ENCODE measurements at places on chromosomes 2 and 18. TPM values are rescaled to one million over a fixed set of nuclear protein-coding genes. Genes with fewer than 3 reads are reported as not detected.

The MC4R gene
- not detected for total RNA-seq

The REG3G gene
- not detected for total RNA-seq

The MSTN gene
- total RNA-seq, result not detected

The IL1RL2 gene
- not detected for total RNA-seq

The GAREM1 gene
- total RNA-seq, result 12.3 TPM

The PAIP2B gene
- total RNA-seq, result 86.6 TPM

The SIX3 gene
- total RNA-seq, result not detected

The MOB4 gene
- total RNA-seq, result 35.2 TPM

The EGR4 gene
- not detected for total RNA-seq

The SNED1 gene
- total RNA-seq, result 5.6 TPM

The XDH gene
- not detected for total RNA-seq

The LYPD6B gene
- total RNA-seq, result not detected

The SCG2 gene
- total RNA-seq, result not detected

The CFC1 gene
- total RNA-seq, result not detected

The NAT8 gene
- not detected for total RNA-seq

DNA sequence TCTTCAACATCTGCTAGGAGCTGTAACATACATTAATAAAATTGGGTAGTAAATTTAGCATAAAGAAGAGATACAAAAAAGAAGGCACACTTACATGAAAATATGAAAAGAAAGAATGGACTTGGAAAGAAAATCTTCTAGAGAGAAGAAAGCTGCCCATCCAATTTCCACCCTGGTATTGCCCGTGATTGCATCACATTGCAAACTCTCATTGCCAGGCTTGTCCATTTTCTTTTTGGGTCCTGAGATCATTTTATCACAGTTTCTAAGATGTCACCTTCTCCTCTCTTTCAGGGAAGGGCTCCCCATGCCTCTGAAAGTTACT, 321.5 kb downstream of the RND3 start:
- no peaks in the 10 kb centered on the region for H3K4me1 ChIP-seq
- H3K27ac ChIP-seq, result no peak overlapping the region
- no peaks in the 10 kb centered on the region for H3K36me3 ChIP-seq

DNA sequence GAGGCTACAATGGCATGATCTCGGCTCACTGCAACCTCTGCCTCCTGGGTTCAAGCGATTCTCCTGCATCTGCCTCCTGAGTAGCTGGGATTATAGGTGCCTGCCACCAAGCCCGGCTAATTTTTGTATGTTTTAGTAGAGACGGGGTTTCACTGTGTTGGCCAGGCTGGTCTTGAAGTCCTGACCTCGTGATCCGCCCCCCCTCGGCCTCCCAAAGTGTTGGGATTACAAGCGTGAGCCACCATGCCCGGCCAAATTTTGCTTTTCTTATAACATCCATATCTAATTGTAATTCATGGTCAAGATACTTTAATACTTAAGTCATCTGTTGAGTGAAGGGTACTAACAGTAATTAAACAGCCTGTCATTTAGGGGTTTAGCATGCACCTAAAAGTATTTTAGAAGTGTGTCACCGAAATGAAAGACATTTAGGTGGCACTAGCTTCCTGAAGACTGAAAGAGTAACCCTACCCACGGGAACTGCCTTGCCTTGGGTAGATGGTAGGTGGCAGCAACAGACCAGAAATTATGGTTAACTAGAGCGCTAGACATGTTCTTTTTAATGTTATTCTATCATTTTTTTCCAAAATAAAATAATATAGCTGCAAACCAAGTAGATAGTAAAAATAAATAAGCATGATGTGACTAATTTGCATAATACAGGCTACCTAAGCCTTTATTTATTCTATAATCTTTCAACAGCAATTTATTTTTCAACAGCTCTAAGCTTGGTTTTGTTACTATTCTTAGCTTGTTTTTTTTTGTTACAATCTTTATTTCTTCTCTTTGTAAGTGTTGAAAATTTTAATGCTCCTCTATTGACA, 8.6 kb upstream of the ACYP2 start:
- no peak overlapping the region for H3K27ac ChIP-seq
- DNase-seq, result no peak
- no peaks in the 10 kb centered on the region for H3K36me3 ChIP-seq

GRCh38 chr2:67997528-67997900, 65.3 kb downstream of the C1D start:
- H3K27me3 ChIP-seq, result no peaks in the 10 kb centered on the region
- no peak for DNase-seq
- H3K27ac ChIP-seq, result no peak overlapping the region
- no peaks in the 10 kb centered on the region for H3K36me3 ChIP-seq
- H3K4me3 ChIP-seq, result no peak overlapping the region
- no peaks in the 10 kb centered on the region for H3K4me1 ChIP-seq

DNA sequence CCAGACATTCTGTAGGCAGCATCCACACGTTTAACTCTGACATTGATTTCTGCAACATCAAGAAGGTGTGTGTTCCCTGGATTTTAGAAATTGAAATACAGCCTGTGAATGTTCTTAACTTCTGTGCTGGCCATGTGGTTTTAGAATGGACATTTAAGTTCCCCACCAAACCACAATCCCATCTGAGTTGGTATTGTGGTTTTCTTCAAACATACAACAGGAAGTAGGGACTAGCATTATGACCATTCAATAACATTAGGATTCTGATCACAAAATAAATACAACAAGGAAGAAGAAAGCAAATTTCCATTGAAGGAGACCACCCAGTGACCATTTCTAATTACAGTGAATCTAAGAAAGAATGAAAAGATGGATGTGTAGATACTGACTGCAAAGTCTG, 51.2 kb downstream of the MAP3K20 start:
- peaks cover 3% of the 10 kb centered on the region for H3K27me3 ChIP-seq
- H3K36me3 ChIP-seq, result no peaks in the 10 kb centered on the region
- H3K4me3 ChIP-seq, result no peak overlapping the region
- no peak for DNase-seq
- H3K4me1 ChIP-seq, result peaks cover 43% of the 10 kb centered on the region
- no peak overlapping the region for H3K27ac ChIP-seq

DNA sequence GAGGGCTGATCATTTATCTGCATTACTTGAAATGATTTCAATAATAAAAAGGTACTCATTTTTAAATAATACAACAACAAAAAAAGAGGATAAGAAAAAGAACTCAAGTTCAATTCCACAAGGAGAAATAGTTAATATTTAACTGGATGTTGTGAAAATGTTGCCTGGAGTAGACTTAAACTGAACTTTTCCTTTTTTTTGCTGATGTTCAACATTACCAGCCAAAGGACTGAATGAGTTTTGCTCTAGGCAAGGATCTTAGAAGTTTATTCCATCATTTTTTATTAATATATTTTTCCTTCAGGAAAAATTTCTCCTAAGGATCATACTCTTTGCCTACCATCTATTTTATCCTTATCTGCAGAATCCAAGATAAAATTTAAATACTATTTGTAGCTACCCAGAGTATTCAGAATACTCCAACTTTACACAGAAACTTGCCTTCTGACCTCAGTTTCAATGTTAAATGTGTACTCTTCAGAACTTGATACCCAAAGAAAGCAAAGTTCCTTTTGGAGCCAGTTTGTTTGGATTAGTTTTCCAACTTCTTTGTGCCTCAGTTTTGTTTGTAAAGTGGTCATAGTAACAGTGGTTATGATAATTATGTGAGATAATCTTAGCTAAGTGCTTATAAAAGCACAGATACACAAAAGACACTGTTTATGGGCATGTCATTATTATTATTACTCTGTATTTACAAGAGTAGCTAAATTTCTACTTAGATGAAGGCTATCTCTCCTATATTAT, 12.8 kb downstream of the CKAP2L start:
- no peak for DNase-seq
- H3K36me3 ChIP-seq, result no peaks in the 10 kb centered on the region
- no peak overlapping the region for H3K4me3 ChIP-seq

- no peak for DNase-seq
- no peak overlapping the region for H3K4me3 ChIP-seq
- no peak overlapping the region for H3K27ac ChIP-seq
- H3K4me1 ChIP-seq, result peaks cover 13% of the 10 kb centered on the region
- H3K36me3 ChIP-seq, result no peaks in the 10 kb centered on the region
Measured at GRCh38 chr18:8188184-8188583, 421.1 kb upstream of the RAB12 start.

- H3K36me3 ChIP-seq, result no peaks in the 10 kb centered on the region
- DNase-seq, result no peak
- no peak overlapping the region for H3K4me3 ChIP-seq
- H3K27ac ChIP-seq, result no peak overlapping the region
- no peaks in the 10 kb centered on the region for H3K27me3 ChIP-seq
Measured at GRCh38 chr2:121562269-121563176, 31.8 kb downstream of the RNU4ATAC start.

GRCh38 chr18:79944126-79944731, 7.2 kb downstream of the SLC66A2 start:
- DNase-seq, result no peak
- H3K4me3 ChIP-seq, result no peak overlapping the region
- peaks cover 63% of the 10 kb centered on the region for H3K4me1 ChIP-seq
- no peak overlapping the region for H3K27ac ChIP-seq

GRCh38 chr2:120110507-120110906, 97.6 kb downstream of the EPB41L5 start:
- no peaks in the 10 kb centered on the region for H3K36me3 ChIP-seq
- H3K4me1 ChIP-seq, result peaks cover 11% of the 10 kb centered on the region
- no peak for DNase-seq

DNA sequence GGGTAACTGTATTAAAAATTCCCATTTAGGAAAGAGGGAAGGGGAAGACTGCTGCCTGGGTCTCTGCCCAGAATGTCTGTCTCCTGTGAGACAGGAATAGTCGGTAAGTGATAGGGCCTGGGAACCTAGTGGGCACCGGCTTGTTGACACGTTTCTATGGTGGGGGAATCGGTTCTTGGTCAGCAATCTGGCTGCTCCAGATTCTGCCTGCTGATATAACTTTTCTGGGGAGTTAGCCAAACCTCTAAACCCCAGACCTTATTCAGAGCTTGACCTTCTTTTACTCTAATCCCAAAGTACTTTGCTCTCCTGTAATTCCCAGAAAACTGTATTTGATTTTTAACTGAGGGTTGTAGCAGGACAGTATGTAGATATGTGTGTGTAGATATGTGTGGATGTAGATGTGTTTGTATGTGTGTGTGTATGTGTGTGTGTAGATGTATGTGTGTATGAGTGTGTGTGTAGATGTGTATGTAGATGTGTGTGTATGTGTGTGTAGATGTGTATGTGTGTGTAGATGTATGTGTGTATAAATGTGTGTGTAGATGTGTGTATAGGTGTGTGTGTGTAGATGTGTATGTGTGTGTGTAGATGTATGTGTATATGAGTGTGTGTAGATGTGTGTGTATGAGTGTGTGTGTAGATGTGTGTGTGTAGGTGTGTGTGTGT, 61.8 kb upstream of the TXNDC2 start:
- peak overlapping the region; percentile 79 for H3K27ac ChIP-seq
- DNase-seq, result peak; percentile 63
- H3K4me1 ChIP-seq, result peaks cover 12% of the 10 kb centered on the region
- no peaks in the 10 kb centered on the region for H3K27me3 ChIP-seq

- no peak overlapping the region for H3K4me3 ChIP-seq
- H3K36me3 ChIP-seq, result no peaks in the 10 kb centered on the region
- H3K27me3 ChIP-seq, result peaks cover 15% of the 10 kb centered on the region
Measured at GRCh38 chr2:26620031-26620605, 21.0 kb downstream of the CIB4 start.

DNA sequence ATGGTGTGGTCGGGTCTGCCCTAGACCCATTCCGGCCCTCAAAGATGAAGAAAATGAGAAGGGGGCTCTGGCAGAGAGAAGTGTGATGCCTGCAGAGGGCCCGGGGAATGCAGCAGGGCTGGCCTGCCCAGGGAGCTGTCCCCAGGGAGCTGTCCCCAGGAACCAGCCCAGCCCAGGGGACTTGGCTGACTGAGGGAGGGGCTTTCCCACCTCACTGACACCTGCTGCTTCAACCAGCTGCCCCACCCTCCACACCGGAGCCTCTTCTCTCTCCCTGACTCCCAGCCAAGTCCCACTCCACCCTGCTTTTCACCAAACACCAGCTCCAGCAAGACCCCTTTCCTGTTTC, 111.2 kb downstream of the STPG4 start:
- no peak overlapping the region for H3K4me3 ChIP-seq
- peaks cover 40% of the 10 kb centered on the region for H3K4me1 ChIP-seq
- no peaks in the 10 kb centered on the region for H3K27me3 ChIP-seq
- no peak for DNase-seq
- no peaks in the 10 kb centered on the region for H3K36me3 ChIP-seq
- H3K27ac ChIP-seq, result peak overlapping the region; percentile 89

DNA sequence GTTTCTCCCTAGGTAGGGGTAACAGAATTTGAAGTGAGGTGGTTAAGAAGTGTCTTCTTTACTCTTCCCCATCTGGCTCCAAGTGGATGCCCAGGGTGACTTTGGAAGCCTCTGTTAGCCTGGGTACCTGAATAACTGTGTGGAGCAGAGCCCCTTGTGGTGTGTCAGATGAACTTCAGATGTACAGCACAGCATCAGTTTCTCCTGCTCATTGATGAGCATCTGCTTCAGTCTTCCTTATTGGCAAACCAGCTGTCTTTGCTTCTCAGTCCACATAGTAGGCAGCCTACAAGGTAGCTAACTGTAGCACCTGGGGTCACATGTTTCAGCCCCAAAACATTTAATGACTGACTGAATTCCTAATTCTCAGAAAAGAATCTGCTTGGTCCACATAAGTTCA, 56.2 kb upstream of the ATP8B1 start:
- no peaks in the 10 kb centered on the region for H3K4me1 ChIP-seq
- no peak for DNase-seq
- no peak overlapping the region for H3K27ac ChIP-seq
- H3K27me3 ChIP-seq, result no peaks in the 10 kb centered on the region
- no peaks in the 10 kb centered on the region for H3K36me3 ChIP-seq

GRCh38 chr2:156907806-156908205, 349.7 kb upstream of the GALNT5 start:
- H3K27ac ChIP-seq, result no peak overlapping the region
- no peaks in the 10 kb centered on the region for H3K36me3 ChIP-seq
- no peak overlapping the region for H3K4me3 ChIP-seq

- DNase-seq, result no peak
- no peak overlapping the region for H3K4me3 ChIP-seq
- H3K27me3 ChIP-seq, result no peaks in the 10 kb centered on the region
- no peak overlapping the region for H3K27ac ChIP-seq
- H3K36me3 ChIP-seq, result peaks cover 51% of the 10 kb centered on the region
Measured at GRCh38 chr2:237389831-237390230, 24.1 kb downstream of the COL6A3 start.

DNA sequence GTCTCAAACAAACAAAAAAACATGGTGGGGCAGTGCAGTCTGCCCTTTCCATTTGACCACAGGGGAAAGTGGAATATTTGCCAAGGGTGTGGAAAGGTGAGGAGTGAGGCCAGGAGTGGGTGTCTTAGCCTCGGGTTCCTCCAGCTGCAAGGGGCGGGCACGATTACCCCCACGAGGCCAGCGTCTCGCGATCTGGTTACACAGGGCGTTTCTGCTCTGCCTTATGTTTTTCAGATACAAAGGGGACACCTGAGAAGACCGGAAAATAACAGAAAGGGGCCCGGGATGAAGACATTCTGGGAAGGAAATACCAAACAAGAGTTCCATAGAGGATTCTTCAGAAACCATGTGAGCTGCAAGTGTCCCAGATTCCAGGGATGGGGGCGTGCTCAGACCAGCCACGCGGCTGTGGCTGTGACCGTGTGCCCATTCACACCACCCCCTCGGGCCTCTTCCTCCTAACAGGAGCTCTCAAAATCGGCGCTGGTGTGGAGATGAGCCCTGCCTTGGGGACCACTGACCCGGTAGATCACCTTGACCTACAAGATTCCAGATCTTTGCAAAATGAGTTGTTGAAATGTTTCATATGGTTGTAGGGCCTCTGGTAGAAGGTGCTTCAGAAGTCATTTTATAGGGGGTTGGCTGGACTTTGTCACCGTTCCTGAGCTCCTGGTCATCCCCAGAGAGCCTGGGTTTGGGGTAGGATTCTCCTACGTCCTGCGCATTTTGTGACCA, 34.2 kb downstream of the FAM178B start:
- H3K4me1 ChIP-seq, result peaks cover 20% of the 10 kb centered on the region
- H3K36me3 ChIP-seq, result no peaks in the 10 kb centered on the region
- no peaks in the 10 kb centered on the region for H3K27me3 ChIP-seq
